Stomach (tissue), 19 donors: ENCODE measurements at places on chromosomes 2 and 18.

DNA sequence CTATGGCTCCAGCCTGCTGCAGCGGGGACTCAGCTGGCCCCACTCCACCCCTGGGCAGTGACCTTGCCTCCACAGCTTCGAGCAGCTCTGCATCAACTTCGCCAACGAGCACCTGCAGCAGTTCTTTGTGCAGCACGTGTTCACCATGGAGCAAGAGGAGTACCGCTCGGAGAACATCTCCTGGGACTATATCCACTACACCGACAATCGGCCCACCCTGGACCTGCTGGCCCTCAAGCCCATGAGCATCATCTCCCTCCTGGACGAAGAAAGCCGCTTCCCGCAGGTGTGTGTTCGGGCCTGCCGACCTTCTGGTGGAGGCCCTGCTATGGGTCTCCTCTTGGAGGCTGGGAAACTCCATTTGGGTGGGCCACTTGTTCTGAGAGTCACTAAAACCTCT is 48.6 kb downstream of the MYO7B start:
- peak; percentile 15 for DNase-seq

DNA sequence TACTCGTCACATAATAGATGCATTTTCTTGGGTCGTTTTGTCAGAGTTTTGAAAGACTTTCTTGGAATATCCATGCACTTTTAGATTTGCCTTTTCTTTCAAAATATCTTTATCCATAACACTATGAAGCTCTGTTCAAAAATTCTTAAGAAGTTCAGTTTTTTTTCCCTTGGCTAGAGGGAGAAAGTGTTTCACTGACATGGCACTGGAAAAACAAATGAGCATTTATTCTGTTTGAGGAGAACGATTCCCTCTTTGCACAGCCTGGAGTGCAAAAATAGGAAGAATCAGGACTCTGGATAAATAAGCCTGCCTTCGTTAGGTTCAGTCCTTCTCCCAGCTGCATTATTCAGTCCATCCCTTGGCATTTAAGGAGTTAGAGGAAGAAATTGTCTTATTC is 91.0 kb upstream of the RPE start:
- DNase-seq = no peak

DNA sequence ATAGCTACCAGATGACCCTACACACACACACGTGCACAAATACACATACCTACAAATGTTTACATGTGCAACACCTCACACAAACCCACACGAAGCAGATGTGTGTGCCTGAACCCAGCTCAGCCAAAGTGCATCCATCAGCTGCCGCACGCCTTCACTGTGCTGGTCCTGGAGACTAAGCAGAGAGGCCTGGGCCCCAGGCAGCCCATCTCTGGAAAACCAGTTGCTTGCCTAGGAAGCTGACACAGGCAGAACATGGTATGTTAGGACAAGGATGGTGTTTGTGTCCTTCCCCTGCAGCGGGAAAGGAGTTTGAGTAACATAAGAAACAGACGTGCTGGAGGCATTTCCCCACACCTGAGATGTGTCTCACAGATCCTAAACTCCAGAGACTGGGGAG is 86.7 kb downstream of the SEPTIN10 start:
- no peak for DNase-seq

DNA sequence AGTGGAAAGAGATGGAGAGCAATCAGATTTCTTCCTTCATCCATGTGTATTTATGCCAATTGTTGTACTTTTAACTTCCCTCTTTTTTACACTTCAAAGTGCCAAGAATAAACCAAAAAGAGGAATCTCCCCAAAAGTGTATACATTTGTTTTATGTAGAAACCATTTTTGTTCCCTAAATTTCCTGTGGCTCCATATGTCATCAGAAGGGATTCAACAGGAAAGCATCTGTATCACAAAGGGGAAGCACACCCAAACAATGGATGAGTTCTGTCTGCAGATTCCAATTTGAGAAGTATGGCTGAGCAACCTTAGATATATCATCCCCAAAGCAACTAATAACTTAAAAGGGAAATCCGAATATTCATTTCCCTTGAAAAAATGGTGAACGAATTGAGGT is 275.0 kb downstream of the MREG start:
- DNase-seq = no peak

DNA sequence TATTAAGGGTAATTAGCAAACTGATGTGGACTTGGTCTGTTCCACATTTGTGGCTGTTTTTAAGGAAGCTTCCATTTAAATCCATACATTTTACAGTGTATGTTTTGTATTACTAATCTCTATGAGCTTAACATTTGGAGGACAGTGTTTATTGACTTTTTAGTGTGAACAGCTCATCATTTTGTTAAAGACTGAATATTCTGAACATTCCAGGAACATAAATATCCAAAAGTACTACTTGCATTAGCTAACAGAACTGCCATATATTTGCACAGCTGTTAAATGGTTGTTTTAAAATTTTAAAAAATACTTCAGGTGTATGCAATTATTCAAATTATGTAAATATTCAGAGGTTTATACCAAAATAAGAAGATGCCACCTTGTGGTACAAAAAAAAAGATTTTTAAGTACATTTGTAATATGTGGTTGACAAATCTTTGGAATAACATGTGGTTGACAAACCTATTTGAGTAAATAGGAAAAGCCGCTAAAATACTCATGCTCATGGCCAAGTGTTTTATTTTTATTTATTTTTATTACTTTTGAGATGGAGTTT is 439.7 kb upstream of the FANCL start:
- DNase-seq = no peak

GRCh38 chr2:64479259-64480117 is 25.5 kb downstream of the LGALSL start:
- DNase-seq = no peak

DNA sequence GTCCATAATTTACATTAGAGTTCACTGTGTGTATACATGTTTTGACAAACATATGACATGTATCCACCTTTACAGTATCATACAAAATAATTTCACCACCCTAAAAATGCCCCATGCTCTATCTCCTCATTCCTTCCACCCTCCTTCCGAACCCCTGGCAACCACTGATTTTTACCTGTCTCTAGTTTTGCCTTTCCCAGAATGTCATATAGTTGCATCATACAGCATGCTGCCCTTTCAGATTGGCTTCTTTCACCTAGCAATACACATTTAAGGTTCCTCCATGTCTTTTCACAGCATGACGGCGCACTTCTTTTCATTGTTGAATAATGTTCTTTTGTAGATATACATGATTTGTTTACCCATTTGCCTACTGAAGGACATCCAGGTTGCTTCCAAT is 10.4 kb downstream of the LRPPRC start:
- no peak for DNase-seq

DNA sequence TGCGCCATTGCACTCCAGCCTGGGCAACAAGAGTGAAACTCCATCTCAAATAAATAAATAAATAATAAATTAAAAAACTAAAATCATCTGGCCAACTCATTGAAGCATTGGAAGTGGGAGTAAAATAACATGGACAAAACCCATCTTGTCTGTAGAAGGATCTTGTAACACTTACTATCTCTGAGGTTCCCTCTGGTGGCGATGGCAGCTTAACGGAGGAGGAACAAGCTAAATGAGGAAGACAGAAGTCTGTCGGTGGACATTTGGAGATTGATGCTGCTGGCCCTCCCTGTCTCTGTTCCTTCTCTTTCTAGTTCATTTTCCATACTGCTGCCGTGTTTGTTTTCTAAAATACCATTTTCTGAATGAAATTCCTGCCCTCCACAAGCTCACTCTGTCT is 43.4 kb downstream of the ZCCHC2 start:
- DNase-seq = peak; percentile 43

- no peak for DNase-seq
Observed at GRCh38 chr2:148613231-148614013, 31.1 kb upstream of the EPC2 start.
